ENCODE measurements at places on chromosomes 1 and 21. TPM values are rescaled to one million over a fixed set of nuclear protein-coding genes. Genes with fewer than 3 reads are reported as not detected.

GBP1 gene
- 26.9 TPM for total RNA-seq

RRP15 gene
- total RNA-seq, result 4.8 TPM

ZNF672 gene
- 12.1 TPM for total RNA-seq

EXO1 gene
- total RNA-seq, result 1.8 TPM

AMY1A gene
- total RNA-seq, result not detected

RGS13 gene
- 0.14 TPM for total RNA-seq

SLC2A5 gene
- total RNA-seq, result 10.7 TPM

LRRC39 gene
- 0.46 TPM for total RNA-seq

CNKSR1 gene
- not detected for total RNA-seq

PEA15 gene
- 51.7 TPM for total RNA-seq

CCDC181 gene
- total RNA-seq, result 0.14 TPM

ADCY10 gene
- under 0.01 TPM for total RNA-seq

FBLIM1 gene
- 44.1 TPM for total RNA-seq

RNF223 gene
- not detected for total RNA-seq

DEPDC1 gene
- total RNA-seq, result 2.3 TPM

PADI2 gene
- not detected for total RNA-seq

AADACL4 gene
- 0.83 TPM for total RNA-seq

ANGPTL3 gene
- total RNA-seq, result not detected

SPRR2A gene
- total RNA-seq, result not detected

SPRR5 gene
- not detected for total RNA-seq

EXTL1 gene
- 0.09 TPM for total RNA-seq

KRTAP13-2 gene
- total RNA-seq, result not detected

SCAMP3 gene
- total RNA-seq, result 34.3 TPM

AGMAT gene
- 0.83 TPM for total RNA-seq

KRTAP12-2 gene
- total RNA-seq, result not detected

SLC5A9 gene
- not detected for total RNA-seq

KCNJ9 gene
- total RNA-seq, result under 0.01 TPM

CDK18 gene
- total RNA-seq, result 0.55 TPM

CD1B gene
- total RNA-seq, result not detected

TTLL10 gene
- not detected for total RNA-seq

S100A7A gene
- not detected for total RNA-seq

LCE2A gene
- total RNA-seq, result not detected

TRAPPC10 gene
- total RNA-seq, result 15.1 TPM

TNFAIP8L2 gene
- not detected for total RNA-seq

FMO2 gene
- 0.28 TPM for total RNA-seq

PRELP gene
- total RNA-seq, result 0.37 TPM

DDR2 gene
- 155 TPM for total RNA-seq

Measured in smooth muscle cell of bladder (primary cell).